Activated CD8-positive, alpha-beta memory T cell treated with anti-CD3 and anti-CD28 coated beads for 48 hours (primary cell): ENCODE measurements at places on chromosomes 7 and 10.
A peak's percentile ranks its signal among the peaks of the same experiment; 100 is the strongest.

DNA sequence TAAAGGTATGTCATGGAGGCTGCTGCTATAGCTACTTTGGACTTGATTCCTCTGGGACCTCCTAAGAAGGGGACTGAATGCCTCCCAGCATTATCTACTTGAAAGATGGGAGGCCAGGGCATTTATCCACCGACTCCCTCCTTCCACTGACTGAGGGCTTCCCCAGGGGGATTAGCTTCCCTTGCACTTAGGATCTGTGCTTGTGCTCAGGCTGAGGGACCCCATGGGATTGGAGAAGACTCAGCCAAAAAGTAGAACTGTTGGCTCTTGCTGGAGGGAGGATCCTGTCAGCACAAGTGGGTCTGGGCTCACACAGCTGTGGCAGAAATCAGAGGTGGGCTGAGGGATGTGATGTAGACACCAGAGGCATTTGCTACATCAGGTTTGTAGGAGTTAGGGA is 81.5 kb upstream of the SYPL1 start:
- no peak for DNase-seq

- no peak for DNase-seq
Observed at GRCh38 chr7:36806891-36807290, 82.6 kb upstream of the AOAH start.

GRCh38 chr7:94633014-94633341 is 23.0 kb downstream of the SGCE start:
- no peak for DNase-seq

DNA sequence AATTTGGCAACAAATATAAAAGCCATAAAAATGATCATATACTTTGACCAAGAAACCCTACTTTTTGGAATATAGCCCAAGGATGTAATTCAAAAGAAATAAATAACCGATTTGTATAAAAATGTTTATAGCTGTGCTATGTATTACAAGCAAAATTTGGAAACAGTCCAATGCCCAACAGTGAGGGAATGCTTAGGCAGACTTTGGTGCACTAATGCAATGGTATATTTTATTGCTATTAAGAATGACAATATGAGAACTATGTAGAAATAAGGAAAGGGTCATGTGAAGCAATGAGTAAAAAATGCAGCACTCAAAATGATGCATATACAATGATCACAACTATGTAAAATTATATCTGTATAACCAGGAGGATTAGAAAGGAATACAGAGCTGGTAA is 273.8 kb upstream of the HPS1 start:
- DNase-seq: no peak

DNA sequence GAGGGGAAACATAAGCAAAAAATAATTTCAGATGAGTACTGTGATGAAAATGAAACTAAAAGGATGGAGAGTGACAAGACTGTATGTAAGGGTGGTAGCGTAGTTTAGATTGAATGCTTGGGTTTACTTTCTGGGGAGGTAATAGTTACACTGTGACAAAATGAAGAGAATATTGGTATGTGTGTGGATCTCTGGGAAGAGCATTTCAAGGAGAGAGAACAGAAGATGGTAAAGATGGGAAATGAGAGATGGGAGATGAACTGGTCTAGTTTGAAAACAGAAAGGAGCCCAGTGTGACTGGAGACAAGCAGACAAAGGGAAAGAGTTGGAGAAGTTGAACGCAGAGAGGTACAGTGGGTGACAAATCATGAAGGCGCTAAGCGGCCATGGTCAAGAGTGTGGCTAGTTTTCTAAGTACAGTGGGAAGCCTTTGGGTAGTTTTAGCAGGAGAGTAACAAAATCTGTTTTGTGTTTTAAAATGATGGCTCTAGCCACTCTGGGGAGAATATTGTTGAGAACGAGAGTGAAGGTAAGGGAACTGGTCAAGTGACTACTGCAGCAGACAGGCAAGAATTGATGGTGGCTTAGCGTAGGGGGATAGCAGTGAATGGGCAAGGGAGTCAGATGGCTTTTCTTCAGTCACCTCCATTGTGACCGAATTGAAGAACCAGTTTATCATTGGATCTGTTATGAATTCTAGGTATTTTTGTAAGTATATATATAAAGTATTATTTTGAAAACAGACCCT is 22.6 kb downstream of the PALS2 start:
- no peak for DNase-seq

GRCh38 chr10:59240582-59241183 is 64.2 kb downstream of the PHYHIPL start:
- DNase-seq: no peak

DNA sequence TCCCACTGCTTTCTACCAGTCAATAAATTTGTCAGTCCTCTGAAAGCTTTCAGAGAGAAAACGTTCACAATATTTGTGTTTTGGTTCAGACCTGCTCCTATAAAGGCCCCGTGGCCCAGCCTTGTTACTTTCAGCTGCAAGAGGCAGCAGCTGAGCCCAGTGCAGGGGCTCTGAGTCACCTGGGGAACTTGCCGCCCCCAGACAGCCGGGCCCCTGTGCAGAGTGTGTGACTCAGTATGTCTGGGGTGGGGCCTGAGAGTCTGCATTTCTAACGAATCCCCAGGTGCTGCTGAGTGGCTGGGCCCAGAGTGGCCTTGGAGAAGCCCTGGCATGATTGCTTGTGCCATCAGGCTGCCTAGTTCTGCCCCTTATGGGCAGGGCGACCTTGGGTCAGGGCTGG is 303.5 kb downstream of the PAXIP1 start:
- peak; percentile 1 for DNase-seq

DNA sequence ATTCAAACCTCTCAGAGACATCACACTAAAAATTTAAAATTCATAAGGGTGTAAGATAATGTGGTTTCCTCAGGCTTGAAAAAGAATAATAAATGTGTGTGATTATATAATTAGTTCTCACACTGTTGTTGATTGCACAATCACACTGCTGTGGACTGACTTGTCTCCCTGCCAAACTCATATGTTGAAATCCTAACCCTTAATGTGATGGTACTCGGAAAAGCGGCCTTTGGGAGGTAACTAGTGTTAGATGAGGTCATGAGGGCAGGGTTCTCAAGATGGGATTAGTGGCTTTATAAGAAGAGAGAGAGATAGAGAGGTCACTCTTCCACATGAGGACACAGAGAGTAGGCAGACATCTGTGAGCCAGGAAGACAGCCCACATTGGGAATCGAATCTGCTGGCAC is 128.5 kb upstream of the COL1A2 start:
- DNase-seq: no peak

- no peak for DNase-seq
Observed at GRCh38 chr7:65974191-65974801, 7.7 kb downstream of the GUSB start.

DNA sequence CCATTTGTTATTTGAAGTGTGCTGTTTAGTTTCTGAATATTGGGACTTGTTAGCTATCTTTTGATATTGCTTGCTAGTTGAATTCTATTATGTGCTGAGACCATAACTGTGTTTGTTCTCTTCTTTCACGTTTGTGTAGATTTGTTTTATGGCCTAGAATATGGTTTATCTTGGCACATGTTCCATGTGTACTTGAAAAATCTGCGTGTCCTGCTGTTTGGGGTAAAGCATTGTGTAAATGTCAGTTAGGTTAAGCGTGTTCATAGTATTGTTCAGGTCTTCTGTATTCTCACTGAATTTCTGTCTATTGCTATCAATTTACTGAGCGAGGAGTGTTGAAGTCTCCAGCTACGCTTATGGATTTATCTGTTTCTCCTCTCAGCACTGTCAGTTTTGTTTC is 19.4 kb downstream of the MMP21 start:
- DNase-seq: no peak

- DNase-seq: no peak
Observed at GRCh38 chr7:5117095-5117970, 71.7 kb downstream of the RBAK start.

- no peak for DNase-seq
Observed at GRCh38 chr10:93434991-93435491, 47.1 kb downstream of the MYOF start.

DNA sequence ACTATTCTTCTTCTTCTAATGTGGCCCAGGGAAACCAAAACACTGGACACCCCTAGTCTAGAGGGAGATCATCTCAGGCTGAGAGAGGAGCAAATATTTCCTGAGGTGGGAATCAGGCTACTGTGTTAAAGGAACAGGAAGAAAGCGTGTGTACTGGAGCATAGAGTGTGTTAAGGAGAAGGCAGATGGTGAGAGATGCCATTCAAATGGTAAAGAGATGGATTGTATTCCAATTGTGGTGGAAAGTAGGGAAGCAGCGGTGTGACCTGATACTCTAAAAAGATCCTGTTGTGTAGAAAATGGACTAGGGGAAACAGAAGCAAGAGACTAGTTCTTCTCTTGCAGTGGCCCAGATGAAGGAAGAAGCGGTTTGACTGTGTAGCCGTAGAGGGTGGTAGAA is 31.2 kb downstream of the RAB18 start:
- DNase-seq: no peak

GRCh38 chr10:46018453-46019176 is 11.8 kb downstream of the NCOA4 start:
- no peak for DNase-seq

DNA sequence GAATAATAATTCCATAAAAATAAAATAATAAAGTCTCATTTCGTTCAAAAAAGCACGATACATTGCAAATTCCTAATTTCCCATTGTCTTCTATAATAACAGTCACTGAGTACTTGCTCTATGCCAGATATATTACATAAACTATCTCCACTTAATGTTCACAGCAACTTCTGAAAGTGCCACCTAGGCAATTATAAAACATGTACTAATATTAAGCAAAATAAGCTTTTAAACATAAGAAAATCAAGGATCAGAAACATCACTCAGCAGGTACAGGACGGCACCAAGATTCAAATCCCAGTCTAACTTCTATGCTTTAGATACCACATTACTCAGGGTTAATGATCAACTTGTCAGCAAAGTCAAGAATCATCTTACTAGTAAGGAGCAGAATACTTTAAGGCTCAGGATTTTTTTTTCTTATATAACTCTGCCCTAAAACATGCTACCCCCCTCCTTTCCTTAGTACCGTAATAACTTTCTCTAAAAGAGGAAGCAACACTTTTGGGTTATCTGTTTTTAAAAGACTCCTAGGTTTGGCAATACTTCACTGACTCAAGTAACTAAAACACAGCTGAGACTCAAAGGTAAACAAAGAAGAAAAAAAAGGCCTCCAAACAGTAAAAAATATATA is 51.3 kb downstream of the USP6NL start:
- no peak for DNase-seq

GRCh38 chr7:133512560-133512959 is 259.7 kb downstream of the EXOC4 start:
- DNase-seq: no peak

GRCh38 chr10:128481152-128481840 is 355.1 kb upstream of the MKI67 start:
- DNase-seq: no peak

- no peak for DNase-seq
Observed at GRCh38 chr7:43077285-43077684, 35.2 kb upstream of the HECW1 start.

DNA sequence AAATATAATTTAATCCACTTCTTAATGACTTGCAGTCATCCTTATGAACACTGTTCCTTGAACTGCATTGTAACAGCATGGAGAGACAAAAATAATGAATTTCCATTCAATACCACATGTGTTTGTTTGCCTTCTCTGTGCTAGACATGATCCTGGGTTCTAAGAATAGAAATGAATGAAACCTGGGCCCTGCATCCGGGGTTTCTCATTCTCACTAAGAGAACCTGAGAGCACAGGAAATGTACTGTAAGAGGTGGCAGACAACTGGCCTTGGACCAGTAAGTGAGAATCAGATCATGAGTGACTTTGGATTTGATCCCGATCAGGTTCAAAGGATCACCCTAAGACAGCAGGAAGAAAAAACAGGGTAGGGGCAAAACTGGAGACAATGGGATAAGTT is 37.2 kb upstream of the CUL1 start:
- no peak for DNase-seq

DNA sequence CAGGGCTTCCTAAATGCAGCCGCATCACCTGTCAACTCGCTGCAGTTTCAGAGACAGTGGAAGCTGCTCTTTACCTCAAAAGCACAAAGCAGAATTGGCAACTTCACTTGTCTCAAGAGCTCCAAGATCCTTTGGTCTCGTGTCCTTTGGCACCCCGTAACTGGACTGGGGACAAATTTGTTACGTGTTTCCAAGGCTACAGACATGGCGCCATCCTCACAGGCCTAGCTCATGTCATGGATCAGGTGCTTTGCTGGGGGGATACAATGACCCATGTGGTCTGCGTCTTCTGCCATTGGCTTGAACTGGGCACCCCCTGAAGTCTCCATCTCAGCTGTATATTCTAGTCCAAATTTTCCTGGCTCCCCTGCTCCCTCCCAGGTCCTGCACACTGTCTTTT is 48.6 kb downstream of the CHST3 start:
- no peak for DNase-seq

- DNase-seq: no peak
Observed at GRCh38 chr10:44463511-44464121, 78.7 kb upstream of the CXCL12 start.

DNA sequence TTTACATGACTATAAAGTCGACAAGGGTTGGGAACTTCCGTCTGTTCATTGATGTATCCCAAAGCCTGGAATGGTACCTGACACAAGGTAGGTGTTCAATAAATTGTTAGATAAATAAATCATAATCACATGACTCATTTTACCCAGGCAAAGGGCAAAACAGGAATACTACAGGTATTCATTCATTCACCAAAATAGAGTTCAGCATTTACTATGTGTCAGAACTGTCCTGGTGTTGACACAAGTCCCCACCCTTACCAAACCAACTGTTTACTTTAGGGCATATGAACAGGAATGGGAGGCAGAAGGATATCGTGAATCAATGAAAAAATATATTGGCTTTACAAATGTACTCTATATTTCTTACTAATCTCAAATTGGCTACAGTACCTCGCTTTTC is 666 bp upstream of the YAE1 start:
- DNase-seq: no peak

GRCh38 chr10:49362596-49363260 is 33.2 kb downstream of the DRGX start:
- no peak for DNase-seq

GRCh38 chr7:107944411-107945169 is 53.6 kb downstream of the DLD start:
- DNase-seq: no peak

DNA sequence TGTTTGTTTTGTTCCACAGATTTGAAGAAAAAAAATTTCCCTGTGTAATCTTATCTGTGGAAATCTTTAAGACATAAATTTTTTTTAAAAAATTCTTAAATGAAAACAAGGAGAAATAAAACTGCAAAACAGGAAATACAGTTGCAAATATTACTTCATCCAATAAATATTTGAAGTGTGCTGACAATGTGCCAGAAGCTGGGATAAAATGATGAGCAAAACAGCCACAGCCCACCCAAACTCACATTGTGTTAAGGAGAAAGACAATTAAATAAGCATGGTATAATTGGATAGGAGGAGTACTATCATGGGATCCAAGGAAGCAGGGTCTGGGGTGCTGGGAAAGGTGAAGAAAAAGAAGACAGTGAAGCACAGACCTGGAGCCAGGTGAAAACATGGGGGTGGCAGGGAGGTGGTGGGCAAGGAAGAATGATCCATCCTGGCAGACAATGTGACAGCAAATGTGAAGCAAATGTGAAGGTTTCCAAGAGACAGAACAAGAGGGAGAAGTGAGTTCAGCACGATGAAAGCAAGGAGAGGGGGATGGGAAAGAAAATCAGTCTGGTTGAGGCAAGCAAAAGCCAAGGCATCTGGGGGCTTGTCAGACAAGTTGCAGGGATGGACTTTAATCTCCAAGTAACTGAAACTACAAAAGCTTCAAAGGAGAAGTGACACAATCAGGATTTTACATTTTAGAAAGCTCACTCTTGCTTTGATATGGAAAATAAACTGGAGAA is 135.9 kb downstream of the HIBADH start:
- no peak for DNase-seq

GRCh38 chr10:124524991-124525653 is 63.5 kb downstream of the LHPP start:
- no peak for DNase-seq

- no peak for DNase-seq
Observed at GRCh38 chr10:60921633-60922032, 22.4 kb downstream of the RHOBTB1 start.
